ENCODE measurements at places on chromosomes 3 and 15.

DNA sequence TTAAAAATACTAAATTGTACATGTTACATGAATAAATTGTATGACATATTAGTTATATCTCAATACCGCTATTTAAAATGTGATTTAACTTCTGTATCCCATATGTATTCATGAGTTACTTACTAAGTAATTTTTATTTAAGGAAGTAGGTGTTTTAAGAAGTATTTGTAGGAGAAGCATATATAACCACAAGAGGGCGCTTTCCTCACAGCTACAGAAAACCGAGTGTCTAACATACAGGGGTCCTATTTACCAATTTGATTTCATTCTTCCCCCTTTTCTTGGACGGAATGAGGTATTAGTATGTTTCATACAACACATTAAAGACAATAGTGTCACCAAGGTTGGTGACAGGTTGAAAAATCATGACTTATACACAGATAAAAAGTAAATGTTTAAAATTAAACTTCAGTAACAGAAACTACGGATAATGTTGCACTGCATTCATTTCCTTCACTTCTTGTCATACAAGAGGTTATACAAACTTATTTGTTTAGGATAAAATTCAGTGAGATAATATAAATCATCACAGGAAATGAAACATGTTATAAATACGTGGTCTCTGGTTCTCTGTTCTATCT is 253.6 kb downstream of the MAGI1 start:
- DNase-seq = no peak

DNA sequence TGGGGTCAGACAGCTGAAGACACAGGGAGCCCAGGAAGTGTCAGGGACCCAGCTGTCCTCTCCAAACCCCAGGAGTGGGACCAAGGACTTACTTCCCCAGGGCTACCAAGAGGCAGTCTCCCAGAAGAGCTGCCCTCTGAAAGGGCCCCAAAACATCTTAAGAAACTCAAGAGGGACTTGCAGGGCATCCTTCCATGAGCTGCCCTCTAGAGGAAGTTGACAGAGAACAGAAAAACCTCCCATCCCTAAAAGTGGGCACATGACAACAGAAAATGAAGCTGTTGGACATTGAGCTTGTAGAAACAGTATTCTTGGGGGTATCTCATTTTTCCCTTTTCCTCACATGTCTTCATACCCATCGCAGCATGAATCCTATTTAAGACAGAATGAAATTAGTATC is 58.9 kb downstream of the MECOM start:
- DNase-seq = no peak

- no peak for DNase-seq
These were observed 14.8 kb downstream of the SCAMP2 start for GRCh38 chr15:74858369-74858740.

- no peak for DNase-seq
These were observed 332.4 kb downstream of the ARPP21 start for GRCh38 chr3:35971686-35972085.

- DNase-seq = no peak
These were observed 130.2 kb downstream of the CHSY1 start for GRCh38 chr15:101121511-101122090.

- DNase-seq = no peak
These were observed 262.2 kb downstream of the MEX3B start for GRCh38 chr15:81783586-81783985.

GRCh38 chr3:167673221-167673620 is 19.5 kb upstream of the WDR49 start:
- DNase-seq = no peak

GRCh38 chr3:188431553-188431952 is 277.6 kb downstream of the LPP start:
- DNase-seq = no peak

- no peak for DNase-seq
These were observed 43.8 kb upstream of the SLC6A6 start for GRCh38 chr3:14358426-14359211.

DNA sequence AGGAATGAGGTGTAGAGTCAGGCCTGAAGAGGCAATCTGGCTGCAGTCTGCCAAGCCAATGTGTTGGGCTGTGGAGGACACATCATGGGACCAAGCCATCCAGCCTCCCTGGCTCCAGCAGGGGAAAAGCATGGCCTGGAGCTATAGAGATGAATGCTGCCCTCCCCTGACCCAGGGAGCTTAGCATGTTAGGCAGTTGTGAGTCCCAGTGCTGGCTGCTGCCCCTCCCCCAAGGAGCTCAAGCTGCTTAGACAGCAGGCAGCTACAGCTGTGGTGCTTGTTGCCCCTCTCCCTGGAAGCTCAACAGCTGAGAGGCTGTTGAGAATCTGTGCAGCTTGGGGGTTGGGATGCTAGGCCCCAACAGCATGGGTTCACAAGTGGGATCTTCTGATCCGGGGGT is 85.6 kb upstream of the DNAJC19 start:
- DNase-seq = no peak

GRCh38 chr15:66999046-66999968 is 66.1 kb upstream of the SMAD3 start:
- no peak for DNase-seq

DNA sequence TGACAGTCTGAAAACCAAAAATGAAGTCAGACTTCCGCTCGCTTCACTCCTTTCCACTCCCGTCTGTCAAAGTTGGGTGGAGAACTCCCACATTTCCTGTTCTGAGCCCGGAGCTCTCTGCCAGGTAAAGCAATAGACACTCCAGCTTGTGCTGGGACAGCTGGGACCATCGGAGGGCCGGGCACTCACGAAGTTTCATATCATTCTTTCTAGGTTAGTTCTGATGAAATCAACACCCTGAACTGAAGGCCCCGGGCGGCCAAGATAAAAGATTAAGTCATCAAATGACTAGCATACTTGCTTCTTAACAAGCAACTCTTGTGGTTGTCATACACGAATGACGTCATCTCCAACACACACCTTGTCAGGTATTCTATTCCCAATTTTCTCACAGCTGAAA is 42.1 kb downstream of the MAGI1 start:
- DNase-seq = no peak

DNA sequence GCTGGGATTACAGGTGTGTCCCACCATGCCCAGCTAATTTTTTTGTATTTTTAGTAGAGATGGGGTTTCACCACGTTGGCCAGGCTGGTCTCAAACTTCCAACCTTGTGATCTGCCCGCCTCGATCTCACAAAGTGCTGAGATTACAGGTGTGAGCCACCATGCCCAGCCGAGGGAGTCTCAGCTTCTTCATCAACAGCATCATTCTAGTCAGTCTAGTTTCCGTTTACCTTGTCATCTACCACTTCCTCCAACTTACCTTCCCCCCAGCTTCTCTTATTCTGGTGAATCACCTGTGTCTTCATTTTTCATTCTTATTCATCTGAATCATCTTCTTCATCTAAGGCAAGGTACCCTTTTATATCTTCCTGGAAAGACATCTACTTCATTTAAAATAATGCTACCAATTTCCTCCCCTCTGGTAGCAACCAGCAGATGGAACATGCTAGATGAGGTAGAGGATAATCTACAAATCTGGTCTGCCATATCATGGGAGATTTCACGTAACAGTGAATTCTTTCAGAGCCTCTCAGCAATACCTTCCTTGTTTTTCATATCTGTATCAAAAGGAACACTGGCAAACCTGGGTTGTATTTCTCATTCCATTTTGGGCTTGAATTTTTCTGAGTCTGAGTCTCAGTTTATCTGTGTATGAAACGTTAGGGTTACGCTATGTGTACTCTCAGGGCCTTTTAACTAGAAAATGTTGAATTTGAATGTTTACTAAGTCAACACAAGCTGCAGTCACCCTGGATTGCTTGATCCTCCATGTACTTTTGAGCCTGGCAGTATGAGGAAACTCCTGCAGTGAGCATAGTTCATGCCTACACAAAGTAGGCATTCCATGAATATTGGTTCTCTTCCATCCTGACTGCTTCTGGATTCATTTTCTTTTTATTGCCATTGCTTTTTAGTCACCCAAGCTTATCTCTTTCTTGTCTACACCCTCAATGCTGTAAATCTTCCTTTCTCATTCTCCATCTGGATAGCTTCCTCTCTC is 16.8 kb downstream of the LPP start:
- DNase-seq = peak; percentile 28

DNA sequence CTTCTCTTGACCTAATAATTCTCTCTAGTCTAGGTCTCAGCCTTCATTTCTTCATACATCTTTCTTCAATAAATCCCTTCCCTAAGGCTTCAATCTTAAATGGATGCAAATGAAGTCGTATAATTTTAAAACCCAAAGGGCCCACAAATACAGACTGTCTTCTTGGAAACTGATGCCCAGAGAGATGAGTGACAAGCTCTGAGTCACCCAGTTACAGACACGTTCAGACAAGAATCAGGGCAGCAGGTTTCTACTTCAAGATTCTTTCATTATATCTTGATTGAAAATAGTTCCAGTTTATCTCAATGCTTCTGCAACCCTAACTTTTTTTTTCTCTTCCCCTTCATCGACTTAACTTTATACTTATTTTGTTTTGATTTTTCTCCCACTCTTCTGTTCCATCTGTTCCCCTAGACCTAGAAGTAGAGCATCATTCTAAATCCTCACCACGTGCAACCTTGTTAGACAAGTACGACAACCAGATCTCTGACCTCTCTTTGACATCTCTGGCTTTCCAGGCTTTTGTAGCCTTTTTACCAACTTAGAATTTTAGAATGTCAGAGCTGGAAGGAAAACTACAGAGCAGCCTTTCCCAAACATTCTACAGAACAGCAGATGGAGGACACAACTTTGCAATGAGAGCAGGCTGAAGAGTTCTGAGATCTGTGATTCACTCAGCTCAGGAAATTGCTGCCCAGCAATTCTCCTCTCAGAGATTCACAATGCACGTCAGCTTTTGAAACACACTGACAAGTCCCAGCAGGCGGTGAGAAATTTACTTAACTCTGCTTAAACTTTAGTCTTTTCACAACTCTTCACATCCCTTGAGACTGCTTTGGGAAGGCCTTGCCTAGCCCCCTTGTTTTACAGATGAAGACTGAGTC is 25.3 kb downstream of the NCEH1 start:
- DNase-seq = no peak

DNA sequence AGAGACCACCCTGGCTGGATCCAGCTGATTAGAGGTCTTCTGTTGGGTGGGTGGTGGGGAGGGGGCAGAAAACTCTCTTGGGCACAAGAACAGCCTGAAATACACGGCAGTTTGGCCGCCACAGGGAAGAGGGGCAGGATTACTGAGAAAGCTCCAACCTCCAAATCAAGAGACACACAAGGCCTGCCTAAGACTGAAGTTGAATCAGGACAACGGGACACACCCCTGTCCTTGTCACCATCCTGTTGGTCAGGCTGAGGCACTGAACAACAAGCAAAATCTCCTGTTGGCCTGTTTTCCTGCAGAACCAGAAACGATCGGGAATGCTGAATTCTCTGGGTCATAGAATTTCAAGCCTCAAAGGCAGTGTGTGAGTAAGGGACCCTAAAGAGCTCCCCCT is 247.8 kb downstream of the FAM43A start:
- no peak for DNase-seq

DNA sequence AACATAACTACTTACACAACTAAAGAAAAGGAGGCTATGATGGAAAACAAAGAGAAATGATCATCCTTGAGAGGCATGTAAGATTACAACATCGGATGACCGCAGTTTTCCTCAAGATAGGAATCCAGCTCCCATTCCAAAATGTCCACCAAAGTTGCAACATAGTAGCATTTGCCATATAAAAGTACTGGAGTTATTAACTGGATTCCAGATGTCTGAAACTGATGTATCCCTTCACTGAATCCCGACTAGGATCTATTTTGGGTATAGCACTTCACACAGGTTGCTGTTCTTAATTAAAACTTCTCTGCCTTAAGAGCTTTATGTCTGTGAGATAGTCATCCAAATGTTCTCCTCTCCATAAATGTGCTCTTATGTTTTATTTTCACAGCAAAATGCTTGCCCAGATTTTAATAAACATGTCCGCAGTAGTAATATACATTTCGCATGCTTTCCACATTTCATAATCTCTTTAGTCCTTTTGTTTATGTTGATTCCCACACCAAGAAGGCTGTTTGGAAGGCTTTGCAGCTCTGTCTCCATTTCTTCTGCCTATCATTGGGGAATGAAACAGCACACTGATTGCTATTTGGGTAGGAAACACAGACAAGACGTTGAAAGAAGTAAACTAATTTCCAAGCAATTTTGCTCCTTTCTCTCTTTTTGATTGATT is 716.5 kb upstream of the CFAP20DC start:
- no peak for DNase-seq

DNA sequence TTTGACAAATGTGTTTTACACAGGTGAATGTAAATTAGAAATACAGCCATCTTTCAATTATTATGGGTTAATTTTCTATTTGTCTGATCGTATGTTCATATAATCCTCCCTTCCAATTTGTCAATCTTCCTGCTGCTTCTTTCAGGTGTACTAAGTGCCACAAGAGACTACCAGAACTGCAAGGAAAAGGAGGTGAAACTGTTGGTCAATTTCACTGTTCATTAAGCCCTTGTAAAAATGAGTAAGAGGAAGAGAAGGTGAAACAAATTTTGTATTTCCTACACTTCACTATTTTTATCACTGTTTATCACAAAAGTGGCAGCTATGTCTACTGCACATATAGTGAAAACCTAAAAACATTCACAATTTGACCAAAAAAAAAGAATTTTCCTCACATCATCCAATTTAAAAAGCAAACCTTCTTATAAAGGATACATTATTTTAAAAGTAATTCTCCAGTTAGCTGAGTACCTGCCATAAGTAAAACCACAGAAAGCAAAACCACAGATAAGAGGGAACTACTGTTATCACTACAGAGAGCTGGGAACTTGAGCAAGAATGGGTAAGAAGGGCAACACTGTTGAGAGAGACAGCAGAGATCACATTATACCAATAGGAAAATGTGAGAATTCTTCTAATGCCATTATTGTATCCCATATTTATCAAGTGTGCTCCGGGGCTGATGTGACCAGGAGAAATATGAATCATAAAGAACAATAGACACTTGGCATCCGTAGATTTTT is 163.0 kb downstream of the TBC1D5 start:
- no peak for DNase-seq

DNA sequence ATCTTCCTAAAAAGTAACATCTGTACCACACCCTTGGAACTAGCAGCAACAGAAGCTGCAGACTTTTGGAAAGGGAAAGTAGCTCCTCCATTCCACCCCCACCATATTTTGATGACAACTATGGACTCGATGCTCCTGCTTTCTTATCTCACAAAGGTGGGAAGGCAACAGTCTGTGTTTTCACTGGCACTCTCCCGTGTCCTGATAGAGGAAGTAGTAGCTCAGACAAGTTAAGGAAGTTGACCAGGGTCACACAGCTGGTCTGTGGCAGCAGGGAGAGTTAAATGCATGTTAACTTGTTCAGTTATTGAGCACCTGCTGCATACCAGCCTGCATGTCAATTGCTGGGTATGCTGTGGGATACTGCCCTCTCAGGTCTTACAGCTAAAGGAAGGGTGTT is 33.1 kb downstream of the BHLHE40 start:
- no peak for DNase-seq

GRCh38 chr3:48215019-48215418 is 8.3 kb upstream of the CAMP start:
- DNase-seq = no peak
